ENCODE measurements at places on chromosomes 13 and 19. TPM values are rescaled to one million over a fixed set of nuclear protein-coding genes. Genes with fewer than 3 reads are reported as not detected.

- no peak for DNase-seq
Observed at GRCh38 chr13:110006304-110006703, 219.9 kb upstream of the IRS2 start.

DNA sequence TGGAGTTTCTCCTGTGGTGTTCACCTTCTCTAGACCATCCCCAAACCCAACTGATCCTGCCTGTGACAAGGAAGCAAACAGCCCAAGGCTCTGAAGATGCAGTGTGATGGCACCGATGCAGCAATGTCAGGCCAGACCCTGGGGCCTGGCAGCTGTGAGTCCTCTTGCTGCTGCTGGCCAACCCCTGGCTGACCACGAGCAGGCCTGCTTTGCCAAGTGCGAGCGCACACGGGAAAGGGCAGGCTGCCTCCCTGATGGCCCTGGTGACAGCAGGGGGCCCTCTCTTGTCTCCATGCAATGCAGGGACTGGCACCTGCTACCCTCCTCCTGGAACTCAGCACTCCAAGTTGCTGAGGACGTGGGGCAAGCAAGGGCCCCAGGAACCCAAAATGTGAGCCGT lies 5.4 kb upstream of the VSTM2B start:
- no peak for DNase-seq

Gene VMAC
- polyA plus RNA-seq, result 1.2 TPM

Gene C19orf33
- polyA plus RNA-seq, result not detected

Data from liver (tissue), 10 donors.